HT-29 (cell line): ENCODE measurements at places on chromosomes 6 and 20. TPM values are rescaled to one million over a fixed set of nuclear protein-coding genes. Genes with fewer than 3 reads are reported as not detected.

- no peak for DNase-seq
Measured at GRCh38 chr20:2386516-2387179, 5.9 kb downstream of the TGM6 start.

DNA sequence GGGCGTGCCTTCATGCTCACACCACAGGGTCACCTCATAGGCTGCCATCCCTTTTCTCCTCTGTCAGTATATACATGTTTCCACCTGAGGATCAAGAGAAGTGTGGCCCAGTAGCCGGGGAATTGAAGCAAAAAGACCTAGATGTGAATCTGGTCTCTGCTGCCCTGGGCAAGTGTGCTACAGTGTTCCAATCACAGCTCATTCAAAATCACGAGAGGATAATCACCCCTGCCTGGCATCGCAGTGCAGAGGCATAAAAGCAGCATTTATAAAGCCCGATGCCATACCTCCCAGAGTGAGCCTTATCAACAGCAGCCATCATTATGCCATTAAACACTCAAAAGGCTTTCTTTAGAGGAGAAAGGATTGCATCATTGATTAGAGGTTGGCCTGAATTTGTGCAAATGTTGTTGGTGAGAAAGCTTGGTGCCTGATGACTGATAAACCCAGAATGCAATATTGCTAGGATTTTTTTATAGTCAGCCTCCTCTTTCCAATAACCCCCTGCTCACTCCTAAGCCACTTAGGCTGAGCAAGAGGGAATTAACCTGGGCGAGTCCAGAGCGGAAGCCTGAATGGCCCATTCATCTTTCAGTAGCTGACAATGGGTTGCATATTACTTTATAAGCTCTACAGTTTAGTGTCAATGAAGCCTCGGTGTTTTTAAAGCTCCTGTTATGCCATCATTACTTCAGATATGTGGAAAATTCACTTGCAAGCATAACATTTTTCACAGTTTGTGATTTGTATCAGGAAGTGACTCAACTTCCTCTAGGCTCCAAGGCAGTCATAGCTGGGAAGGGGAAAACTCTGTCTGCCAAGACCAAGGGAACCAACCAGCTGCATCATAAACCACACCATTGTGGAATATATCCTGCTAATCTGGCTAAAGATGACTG, 92.5 kb upstream of the NXT1 start:
- DNase-seq = no peak

GRCh38 chr20:46959821-46960220, 65.2 kb downstream of the EYA2 start:
- no peak for DNase-seq

DNA sequence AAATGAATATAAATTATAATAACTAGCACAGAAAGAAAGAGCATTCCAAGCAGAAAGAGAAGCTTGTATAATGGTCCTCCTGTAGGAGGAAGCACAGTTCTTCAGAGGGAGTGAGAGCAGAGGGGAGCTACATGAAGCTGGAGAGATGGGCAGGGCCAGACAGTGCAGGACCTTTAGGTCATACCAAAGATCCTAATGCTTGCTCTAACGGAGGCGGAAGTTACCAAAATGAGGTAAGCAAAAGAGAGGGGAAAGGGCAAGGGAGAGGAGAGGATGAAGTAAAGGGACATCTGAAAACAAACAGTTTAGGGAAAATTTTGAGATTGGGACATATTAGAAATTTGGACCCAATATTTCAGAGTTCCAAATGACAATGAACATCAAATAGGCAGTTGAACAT, 50.2 kb downstream of the HBS1L start:
- DNase-seq = no peak

The MYB gene
- total RNA-seq = 14.5 and 14.7 TPM in 2 replicates

The SLC17A1 gene
- not detected in 2 replicates for total RNA-seq

The GJA10 gene
- not detected in 2 replicates for total RNA-seq

GRCh38 chr6:4280031-4280430, 144.7 kb upstream of the ECI2 start:
- no peak for DNase-seq

DNA sequence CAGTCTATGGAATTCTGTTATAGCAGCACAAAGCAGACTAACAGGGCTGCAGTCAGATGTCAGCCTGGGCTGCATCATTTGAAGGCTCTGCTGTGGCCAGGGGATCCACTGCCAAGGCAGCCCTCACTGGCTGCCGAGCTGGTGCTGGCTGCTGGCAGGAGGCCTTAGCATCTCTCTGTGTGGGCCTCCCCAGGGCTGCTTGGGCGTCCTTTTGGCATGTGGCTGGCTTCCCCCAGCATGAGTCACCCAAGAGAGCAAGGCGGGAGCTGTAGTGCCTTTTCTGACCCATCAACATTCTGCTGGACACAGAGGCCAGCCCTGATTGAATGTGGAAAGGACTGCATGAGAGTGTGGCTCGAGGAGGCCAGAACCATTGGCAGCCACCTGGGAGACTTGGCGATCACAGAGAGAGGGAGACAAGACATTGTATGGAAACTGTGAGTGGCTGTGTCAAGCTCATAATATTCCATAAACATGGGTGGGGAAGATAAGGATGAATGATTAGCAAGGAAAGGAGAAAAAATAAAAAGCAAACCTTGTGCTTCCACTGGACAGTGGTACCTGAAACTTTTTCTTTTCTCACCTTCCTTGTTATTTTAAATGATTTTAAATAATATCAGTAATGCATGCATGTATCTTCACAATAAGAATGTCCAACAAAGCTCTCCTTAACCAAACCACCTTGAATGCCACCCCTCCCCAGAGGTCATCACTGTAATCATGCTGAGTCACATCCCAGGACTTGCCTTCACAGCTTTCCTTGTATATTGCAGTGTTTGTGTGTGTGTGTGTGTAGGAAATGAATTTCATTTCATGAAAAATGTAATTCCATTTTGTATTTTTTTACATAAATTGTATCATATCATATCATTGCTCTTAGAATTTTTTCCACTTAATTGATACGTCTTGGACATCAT, 55.0 kb upstream of the VSX1 start:
- DNase-seq = peak; percentile 62

GRCh38 chr20:63011798-63012197, 5.0 kb upstream of the BHLHE23 start:
- DNase-seq = peak; percentile 36

DNA sequence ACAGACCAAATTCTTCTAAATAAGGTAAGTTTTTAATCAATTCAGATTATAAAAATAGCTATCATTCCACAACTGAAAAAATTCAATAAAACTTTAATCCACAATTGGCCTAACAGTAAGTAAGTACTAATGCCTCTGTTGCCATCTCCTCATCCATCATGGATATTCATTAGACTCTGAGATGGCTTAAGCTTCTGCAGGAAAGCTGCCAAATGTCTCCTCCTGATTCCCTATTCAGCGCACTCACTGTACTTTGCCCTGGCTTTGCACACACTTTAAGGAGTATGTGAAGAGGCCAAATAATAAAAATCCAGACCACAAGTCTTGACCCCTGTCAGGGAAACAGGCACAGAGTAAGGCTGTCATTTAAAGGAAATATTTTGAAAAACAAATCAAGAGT, 23.6 kb downstream of the PGM3 start:
- DNase-seq = no peak

GRCh38 chr20:33005908-33006775, 1.4 kb upstream of the BPIFB2 start:
- no peak for DNase-seq

The RIPPLY2 gene
- not detected in 2 replicates for total RNA-seq

DNA sequence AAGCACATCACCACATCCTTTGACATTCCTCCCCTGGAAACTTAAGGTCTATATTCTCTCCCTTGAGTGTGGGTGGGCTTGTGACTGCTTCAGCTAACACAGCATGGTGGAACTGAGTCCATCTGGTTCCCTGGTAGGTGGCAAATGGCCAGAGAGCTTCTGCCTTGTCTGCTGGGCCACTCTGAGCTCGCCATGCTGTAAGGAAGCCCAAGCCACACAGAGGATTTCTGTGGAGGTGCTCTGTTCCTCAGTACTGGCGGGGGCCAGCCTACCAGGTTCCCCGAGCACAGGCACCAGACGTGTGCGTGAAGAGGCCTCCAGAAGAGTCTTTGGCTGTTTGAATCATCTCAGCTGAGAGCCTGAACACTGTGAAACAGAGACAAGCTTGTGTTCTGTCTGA, 41.6 kb upstream of the PMEPA1 start:
- no peak for DNase-seq

DNA sequence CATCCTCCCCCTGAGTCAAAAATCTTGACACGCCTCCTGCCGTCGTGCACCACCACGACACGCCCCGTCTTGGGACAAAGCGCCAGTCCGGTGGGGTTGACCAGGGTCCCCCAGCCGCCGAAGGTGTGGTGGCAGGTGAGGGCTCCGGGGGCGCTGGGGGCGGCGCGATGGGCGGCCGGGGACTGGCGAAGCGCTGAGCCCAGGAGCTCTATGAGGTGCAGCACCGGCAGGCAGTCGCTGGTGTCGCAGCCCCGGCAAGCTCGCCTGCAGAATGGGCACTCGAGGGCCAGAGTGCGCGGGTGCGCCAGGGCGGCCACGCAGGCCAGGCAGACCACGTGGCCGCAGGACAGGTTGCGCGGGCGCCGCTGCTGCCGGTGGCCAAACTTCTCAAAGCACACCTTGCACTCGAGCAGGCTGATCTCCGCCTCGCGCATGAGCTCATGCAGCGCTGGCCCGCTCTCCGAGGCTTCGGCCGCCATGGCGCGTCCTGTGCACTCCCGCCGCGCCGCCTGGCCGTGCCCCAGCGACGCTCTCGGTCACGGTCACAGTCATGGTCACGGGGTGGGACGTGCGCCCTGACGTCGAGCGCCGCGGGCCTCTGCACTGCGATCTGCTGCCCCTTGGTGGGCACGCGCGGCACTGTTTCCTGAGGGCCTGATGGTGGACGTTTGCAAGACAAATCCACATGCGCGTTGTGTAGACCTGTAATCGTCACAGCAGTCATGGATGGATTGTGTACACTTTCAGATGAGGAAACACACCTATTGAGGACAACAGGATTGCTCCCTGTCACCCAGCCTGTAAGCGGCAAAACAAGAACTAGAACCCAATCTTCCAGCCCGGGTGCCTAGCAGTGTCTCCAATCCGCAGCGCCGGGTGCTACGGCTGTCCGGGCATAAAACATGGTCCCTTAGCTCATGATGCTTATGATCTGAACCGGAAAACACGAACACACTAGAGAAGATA, at the start of gene NHLRC1:
Gene NHLRC1 (minus strand): TSS at position 550 of the 966 bp plus-strand sequence. CDS start 71 bp downstream, at position 479.
- DNase-seq = peak; percentile 82

GRCh38 chr6:141288947-141289346, 843.8 kb upstream of the GJE1 start:
- DNase-seq = no peak

DNA sequence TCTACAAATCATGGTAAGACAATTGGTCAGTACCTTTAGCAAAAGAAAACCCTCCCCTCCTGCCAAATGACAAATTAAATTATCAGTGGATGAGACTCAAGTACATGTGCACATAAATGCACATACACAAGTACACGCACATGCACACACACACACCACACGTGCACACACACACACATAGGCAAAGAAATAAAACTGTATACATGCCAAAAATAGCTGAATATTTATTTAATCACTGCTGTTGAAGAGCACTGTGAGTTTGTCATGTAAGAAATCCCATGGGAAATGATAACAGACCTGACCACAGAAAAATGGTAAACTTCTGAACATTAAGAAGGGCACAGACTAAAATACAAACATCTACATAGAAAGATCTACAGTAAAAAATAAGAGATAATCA, 46.6 kb upstream of the TNFAIP3 start:
- no peak for DNase-seq

GRCh38 chr6:18025596-18025995, 38.2 kb upstream of the KIF13A start:
- DNase-seq = no peak

The INSM1 gene
- 1.0 and 1.2 TPM in 2 replicates for total RNA-seq

DNA sequence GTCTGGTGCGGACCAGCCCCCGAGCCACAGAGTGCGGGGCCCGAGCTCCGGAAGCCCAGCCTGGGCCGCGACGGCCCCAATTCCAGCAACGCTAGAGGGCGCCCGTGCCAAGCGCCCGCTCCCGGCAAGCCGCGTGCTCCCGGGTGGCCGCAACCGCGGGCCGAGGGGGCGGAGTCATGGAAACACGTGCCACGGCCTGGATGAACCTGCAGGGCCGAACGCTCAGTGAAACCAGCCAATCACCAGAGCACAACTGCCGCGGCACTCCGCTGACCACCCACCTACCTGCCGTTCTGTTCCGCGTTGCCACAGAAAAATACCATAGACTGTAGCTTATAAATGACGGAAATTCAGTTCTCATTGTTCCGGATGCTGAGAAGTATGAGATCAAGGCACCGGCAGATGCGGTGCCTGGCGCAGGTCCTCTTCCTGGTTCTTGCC, 85.7 kb upstream of the FOXC1 start:
- no peak for DNase-seq

The RNF217 gene
- total RNA-seq = not detected in 2 replicates
